ENCODE measurements at places on chromosomes 6 and 20.
A peak's percentile ranks its signal among the peaks of the same experiment; 100 is the strongest.

GRCh38 chr6:71164890-71165289 is 123.7 kb upstream of the OGFRL1 start:
- no peak for DNase-seq

DNA sequence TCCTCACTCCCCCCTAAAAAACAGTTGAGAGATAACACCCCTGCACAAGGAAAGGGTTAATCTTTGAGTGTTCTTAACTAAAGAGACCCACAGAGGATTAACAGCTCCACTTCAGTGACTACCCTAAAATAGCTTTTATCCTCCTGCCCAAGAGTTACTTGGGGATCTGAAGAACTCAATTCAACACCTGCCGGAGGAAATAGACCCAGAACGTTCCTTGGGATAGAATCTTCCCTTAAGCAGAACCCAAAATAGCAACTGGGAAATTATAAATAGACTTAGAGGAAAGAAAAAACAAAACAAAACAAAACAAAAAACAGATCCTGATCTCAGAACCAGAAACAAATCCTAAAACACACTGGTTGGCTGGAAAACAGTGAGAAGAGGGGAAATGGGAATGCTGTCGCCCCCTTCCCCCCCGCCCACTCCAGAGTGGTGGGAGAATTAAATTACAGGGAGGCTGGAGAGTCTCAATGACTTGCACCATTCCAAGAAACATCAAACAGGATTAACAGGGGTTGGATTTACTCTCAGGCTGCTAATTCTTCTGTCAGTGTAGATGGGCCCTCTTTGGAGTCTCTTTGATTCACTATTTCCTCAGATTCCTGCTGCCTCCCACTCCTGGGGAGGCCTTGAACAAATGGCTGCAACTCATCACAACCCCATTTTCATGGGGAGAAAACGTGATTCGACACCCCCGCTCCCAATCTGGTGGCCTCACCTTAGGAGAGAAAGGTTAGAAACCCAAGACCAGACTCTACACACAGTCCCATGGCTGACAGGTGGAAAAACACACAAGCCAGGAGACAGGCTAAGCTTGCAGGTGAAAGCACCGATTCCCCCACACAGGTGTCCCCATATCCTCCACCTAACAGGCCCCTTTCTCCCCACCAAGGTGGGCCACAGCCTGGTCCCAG is 1.4 kb downstream of the PLAGL2 start:
- no peak for DNase-seq

DNA sequence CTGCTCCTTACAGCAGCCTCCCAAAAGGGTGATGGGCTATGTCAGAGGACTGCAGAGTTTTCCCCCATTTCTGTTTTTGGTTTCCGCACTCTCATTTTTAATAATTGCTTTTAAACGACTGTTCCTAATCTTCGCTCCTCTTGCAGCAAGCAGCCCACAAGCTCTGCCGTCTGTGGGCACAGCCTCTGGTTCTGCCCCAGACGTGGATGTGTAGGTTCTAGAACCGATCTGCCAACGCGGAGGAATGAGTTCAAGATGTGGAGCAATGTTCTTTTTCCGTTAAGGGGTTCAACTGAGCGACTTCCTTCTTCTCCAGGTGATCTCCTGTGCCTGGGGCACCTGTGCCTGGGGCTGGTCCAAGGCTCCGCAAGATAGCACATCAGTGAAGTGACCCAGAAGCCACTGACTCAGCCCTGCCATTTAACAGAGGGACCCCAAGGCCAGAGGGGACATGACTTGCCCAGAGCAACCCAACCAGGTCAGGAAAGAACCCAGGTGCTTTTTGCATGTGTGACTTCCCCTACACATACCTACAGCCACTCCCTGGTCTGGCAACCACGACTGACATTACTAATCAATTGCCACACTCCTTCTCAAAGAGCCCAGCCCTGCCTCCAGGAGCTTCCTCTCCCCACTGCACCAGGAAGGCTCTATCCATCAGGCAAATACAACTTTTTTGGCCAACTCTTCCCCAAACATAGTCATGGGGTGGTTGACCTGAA is 22.7 kb downstream of the PMEPA1 start:
- peak; percentile 57 for DNase-seq

- DNase-seq, result no peak
Measured at GRCh38 chr6:157717340-157717748, 105.7 kb upstream of the SNX9 start.

DNA sequence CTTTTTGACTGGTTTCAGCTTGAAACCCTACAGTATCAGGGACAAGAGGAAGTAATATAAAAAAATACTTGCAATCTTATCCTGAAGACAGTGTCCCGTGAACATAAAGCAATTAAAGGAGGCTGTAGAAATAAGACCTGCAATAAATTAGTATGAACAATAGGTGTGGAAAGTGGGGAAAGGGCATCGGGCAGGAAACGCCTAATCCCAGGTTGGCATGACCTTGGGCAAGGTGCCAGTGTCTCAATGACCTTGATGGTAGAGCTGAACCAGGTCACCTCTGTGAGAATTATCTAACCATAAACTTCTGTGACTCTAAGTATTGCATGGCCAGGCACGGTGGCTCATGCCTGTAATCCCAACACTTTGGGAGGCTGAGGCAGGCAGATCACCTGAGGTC is 115.2 kb downstream of the LY86 start:
- DNase-seq, result no peak

DNA sequence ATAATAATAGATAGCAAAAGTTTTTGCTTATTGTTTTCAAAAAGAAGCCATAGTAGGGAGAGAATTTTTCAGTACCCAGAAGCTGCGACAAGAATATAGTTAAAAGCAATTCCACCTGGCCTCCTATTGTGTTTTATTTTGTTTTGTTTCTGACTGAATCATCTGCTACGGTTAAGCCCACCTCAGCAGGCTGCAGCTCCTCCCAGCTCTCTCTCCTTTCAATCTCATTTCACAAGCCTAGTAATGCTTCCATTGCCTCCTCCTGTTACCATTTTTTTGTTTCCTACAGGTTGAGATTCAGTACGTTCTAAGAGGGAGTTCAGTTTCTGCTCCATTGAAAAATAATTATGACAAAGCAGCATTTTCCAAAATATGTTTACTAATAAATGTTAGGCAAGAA is 77.9 kb downstream of the PCSK2 start:
- no peak for DNase-seq

- DNase-seq, result no peak
Measured at GRCh38 chr6:44128020-44128917, 915 bp downstream of the TMEM63B start.

DNA sequence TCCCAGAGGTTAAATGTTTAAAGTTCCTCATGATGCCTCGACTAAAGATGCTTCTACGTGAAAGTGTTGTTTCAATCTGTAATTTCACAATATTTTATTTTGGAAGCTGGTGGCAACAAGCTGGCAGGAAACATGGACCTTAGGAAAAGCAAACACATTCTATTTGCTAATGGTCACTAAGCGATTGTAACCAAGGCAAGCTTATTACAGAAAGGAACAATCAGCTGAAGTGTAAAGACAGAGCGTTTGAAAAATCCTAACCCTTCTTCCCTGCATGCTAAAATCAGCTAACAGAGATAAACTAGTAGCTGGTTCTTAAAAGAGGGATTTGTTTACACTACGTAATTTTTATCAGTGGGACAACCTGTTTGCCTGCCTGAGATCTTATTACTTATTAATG is 50.0 kb downstream of the IL20RA start:
- DNase-seq, result no peak

DNA sequence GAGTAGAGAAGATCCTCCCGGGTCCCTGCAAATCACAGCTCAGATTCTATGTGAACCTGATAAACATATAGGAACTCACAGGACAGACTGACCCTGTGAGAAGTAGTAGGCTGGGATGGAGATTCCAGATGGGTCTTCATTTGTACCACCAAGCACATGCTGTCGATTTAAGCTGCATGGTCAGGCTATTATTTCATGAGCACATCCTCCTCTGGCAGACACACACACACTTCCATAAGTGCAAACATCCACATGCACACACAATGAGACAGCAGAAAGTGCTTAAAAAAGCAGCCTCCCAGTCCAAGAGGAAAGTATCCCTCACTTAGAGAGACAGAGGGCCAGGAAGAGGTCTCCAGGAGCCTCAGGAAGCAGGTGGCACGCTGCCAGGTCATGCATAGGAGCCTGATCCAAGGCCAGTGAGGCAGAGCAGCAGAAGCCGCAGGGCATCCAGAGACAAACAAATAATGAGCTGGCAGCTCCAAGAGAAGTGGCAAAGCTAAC is 131.8 kb downstream of the UNC5CL start:
- DNase-seq, result peak; percentile 97

All from renal cortical epithelial cell (primary cell).